Karpas-422 (cell line): ENCODE measurements at places on chromosomes 13 and 19.

- DNase-seq, result no peak
These were observed 121.8 kb downstream of the URI1 start for GRCh38 chr19:30063650-30064347.

DNA sequence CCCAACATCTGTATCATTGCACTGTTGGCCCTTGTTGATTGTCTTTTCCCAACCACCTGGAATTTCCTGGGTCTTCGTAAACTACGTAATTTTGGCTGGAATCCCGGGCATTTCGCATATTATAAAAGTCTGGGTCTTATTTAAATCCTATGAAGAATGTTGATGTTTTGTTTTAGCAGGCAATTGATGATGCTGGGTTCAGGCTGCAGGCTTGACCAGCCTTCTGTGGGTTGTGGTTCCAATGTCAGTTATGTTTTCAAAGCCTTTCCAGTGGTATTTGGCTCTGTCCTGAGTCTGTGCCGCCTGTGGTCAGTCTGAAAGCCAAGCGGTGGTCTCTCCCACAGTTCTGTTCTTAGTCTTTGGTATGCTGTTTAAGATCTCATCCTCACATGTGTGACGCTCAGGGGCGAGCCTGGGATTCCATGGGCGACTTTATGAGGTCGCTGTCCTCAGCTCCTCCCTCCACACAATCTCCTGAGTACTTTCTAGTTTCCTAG lies 12.4 kb downstream of the SLC35E1 start:
- no peak for DNase-seq

- DNase-seq, result no peak
These were observed 18.6 kb upstream of the EHD2 start for GRCh38 chr19:47694466-47695273.

- no peak for DNase-seq
These were observed 7.2 kb downstream of the GFY start for GRCh38 chr19:49432141-49433073.

- no peak for DNase-seq
These were observed 228.5 kb downstream of the ZIC5 start for GRCh38 chr13:99743094-99743493.

DNA sequence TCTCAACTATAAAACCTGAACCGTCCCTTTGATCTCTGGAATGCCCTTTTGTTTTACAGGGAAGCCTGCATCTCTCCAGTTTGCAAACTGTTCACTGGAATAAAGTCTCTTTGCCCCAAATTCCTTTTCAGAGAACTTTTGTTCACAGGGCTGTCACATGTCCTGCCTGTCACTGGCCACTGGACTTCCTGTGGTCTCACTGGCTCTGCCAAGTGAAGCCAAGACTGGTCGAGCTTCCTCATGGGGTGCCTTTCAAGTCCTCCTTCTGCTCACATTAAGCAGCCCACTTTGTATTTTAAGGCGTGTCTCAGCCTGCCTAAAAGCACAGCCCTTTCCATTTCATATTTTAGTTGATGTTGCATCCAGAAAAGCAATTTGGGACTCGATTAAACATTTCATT lies 215.7 kb downstream of the KATNAL1 start:
- DNase-seq, result no peak

- peak; percentile 87 for DNase-seq
These were observed 126.6 kb downstream of the USP12 start for GRCh38 chr13:27044837-27045570.

DNA sequence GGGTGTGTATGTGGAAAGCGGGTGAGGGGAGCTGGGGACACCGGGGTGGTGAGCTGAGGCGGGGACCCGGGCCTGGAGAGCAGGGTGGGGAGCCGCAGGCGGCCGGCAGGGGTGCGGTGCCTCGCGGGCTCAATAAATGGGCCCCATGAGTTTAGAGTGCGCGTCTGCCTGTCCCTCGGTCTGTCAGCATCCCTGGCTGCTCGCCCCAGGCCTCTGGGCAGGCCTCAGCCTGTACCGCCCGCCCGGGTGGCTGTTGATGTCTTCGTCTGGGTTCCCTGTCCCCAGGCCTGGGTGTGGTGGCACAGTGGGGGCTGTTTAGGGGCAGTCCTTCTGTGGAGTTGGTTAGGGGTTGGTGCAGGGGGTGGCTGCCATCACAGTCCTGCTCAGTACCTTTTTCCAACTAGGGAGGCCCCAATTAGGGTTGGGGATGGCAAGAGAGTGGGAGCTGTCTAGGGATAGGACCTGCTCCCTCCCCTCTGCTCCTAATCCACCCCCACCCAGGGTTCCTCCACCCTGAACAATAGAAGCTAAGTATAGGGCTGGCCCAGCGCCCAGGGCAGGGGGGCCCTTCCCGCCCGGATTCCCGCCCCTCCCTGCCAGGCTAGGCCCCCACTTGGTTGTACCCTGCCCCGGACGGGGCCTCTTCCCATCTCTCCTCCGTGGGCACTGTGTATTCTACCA lies 12.2 kb downstream of the CIC start:
- DNase-seq, result peak; percentile 74

GRCh38 chr13:26037302-26037701 lies 14.5 kb downstream of the SHISA2 start:
- DNase-seq, result peak; percentile 80

DNA sequence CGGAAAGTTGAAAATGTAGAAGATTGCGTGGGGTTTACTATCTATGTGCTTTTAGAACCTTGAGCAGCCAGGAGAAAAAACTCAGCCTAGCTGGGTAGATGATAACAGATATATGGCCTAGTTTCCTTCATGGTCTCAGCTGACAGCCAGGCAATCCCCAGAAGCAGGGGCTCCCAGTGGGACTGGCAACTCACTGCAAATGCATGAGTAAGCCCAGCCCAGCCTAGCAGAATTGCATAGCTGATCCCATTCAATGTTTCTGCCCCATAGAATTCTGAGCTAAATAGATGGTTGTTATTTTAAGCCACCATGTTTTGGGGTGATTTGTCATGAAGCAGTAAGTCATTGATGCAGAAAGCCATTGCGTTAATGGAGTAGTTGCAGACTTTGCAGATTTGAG lies 108.5 kb downstream of the ERCC5 start:
- DNase-seq, result peak; percentile 49

DNA sequence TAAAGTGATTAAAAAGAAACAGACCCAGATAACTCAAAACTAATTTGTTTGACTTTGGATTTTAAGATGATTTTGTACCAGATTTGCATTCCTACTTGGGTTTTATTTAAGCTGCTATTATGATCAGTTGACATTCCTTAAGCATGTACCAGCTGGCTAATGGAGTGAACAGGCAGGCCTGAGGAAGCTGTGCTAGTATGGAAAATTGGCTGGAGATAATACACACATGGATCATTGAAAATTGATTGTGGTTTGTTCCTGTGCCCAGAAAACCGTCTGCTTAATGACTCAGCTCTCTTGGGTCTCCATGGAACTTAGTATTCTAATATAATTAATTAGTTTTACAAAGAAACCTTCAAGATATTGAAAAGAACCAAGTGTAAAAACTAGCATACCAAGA lies 22.6 kb downstream of the POLR1D start:
- no peak for DNase-seq

- no peak for DNase-seq
These were observed 220.2 kb upstream of the NBEA start for GRCh38 chr13:34721631-34722595.

GRCh38 chr19:19224150-19224851 lies 12.5 kb downstream of the NCAN start:
- no peak for DNase-seq

- peak; percentile 76 for DNase-seq
These were observed 79.4 kb downstream of the ZIC5 start for GRCh38 chr13:99892196-99892613.

DNA sequence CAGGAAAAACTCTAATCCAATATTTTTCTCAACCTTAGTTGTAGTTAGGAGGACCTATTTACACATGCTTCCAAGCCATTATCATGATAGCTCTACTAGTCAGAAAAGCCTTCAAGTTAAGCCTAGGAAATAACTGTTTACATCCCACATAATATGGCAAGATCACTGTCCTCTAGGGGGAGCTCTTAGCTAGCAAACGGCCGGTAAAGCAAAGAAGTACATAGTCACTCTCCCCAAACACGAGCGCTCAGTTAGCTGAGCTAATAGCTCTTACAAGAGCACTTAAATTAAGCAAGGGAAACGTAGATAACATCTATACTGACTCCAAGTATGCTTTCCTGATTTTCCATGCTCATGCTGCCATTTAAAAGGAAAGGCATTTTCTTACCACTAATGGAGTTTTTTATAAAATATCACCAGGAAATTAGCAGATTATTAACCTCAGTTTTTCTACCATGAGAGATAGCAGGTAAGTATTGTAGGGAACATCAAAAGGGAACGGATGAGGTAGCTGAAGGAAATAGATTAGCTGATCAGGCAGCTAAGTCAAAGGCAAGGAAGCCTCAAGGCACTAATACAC lies 100.6 kb upstream of the PABPC3 start:
- peak; percentile 92 for DNase-seq

- DNase-seq, result no peak
These were observed 194.2 kb downstream of the POU4F1 start for GRCh38 chr13:78409172-78409571.

- no peak for DNase-seq
These were observed 26.1 kb downstream of the MBNL2 start for GRCh38 chr13:97248243-97248642.

DNA sequence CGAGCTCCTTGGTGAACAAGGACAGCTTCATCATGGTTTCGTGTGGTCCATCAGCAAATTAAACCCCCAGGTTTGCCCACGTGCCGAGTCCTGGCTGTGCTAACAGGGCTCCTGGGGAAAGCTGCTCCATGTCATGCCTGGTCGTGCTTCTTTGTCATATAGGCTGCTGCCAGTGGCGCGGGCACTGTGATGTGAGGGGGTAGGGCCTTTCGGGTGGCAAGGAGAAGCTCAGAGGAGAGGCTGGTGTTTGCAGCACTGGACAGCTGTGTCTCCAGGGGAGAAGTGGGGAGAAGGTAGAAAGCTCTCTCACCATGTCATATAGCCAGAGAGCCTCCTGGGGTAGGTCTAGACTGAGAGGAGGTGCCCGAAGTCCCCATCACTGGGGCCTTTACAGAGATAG lies 13.3 kb downstream of the VSTM2B start:
- DNase-seq, result no peak

GRCh38 chr13:113668491-113668971 lies 1.5 kb downstream of the GRK1 start:
- DNase-seq, result no peak

- DNase-seq, result peak; percentile 82
These were observed 215.2 kb downstream of the NBEA start for GRCh38 chr13:35157143-35157755.

DNA sequence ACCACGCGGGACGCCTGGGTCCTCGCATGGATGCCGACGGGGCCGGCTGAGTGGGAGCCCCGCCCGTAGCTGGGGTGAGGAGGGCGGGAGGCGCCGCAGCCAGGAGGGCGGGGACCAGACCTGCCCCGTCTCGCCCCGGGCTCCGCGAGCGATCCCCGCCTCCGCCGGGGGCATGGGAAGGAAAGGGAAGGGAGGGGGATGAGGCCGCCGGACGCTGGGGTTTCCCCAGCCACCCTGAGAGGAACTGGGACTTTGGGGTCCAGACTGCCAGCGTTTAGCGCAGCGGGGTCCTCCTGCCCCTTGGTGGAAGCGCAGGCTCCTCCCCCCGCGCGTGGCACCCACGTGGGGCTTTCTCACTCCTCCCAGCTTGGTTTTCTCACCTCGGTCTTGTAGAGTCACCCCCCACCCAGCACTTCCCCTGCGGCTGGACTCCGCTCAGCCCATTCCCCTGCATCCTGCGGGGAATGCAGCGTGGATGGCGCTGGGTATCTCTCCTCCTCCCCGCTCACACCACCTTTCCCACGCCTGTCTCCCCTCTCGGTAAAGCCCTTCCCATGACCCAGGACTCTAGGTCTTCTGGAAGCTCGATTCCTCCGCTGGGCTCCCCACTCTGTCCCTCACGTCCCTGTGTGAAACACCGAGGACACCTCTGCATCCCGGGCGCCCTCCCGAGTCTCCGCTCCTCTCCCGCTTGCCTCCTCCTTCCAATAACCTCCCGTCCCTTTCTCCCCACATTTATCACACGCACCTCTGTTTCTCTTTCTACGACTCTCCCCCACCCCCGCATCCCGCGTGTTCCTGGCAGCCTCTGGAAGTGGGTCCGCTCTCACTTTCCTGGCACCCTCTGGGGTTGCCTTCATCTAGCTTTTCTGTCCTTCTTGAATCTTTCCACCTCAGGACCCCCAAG lies 2.1 kb downstream of the TGFB1 start:
- peak; percentile 84 for DNase-seq

GRCh38 chr19:31329819-31330218 lies 19.4 kb downstream of the TSHZ3 start:
- no peak for DNase-seq

DNA sequence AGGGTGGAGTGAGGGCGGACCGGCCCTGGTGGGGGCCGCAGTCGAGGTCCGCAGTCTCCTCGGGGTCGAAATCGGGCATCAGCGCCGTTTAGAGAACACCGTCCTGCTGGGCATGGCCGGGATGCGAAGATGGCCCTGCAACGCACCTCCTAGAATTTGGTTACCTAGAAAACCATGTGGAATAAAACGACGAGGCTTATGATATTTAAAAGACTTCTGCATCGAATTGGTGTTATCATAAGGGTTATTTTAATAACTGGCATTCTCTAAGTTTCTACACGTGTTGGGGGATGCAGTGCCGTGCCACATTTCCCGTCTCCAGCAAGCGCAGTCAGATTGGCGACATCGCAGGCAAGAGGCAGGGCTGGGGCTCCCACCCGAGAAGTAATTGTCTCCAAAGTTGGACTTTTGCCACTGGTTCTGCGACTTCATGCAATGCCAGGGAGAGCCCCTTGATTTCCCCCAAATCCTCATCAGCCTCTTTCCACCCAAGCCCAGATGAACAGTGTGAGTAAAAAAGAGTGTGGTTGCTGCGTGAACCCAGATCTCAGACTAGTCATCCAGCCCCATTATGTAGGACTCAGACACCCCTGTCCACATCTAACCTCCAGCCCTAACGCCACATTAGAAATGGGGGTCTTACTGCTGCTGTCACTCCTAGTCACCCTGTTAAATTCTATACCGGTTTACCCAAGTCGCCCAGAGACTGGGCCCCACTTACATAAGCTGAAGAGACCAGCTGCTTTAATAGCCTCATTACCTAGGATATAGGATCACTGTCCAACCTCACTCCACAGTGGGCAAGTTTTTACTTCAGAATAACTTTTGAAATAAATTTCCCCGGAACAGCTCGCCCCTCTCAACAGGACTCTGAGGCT lies 571 bp upstream of the DHRS12 start:
- peak; percentile 47 for DNase-seq

- DNase-seq, result no peak
These were observed 7.8 kb upstream of the VSTM2B start for GRCh38 chr19:29517946-29518345.

DNA sequence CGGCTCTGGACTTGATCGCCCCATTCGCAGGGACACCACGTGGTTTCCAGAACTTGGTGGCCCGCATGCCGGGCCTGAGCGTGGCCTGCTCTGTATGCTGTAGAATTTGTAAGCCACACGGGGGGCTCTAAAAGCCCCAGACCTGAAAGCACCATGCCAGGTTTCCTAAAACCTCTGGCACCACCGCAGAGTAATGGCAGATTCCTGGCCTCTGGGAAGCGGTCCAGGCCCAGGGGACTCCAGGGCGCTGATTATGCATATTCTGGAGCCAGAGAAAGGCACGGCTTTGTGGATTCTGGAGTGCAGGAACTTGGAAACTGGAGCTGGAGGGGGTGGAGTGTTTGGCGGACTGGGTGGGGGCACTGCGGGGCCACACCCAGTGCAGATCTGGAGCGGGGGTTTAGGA lies 3.7 kb downstream of the FTL start:
- peak; percentile 60 for DNase-seq
